Pulmonary artery endothelial cell (primary cell): ENCODE measurements at places on chromosomes 16 and 17. TPM values are rescaled to one million over a fixed set of nuclear protein-coding genes. Genes with fewer than 3 reads are reported as not detected.

The HBQ1 gene
- 0.21 and 1.5 TPM in 2 replicates for total RNA-seq

GRCh38 chr16:57606847-57607501, 21.5 kb upstream of the ADGRG1 start:
- no peak for DNase-seq

DNA sequence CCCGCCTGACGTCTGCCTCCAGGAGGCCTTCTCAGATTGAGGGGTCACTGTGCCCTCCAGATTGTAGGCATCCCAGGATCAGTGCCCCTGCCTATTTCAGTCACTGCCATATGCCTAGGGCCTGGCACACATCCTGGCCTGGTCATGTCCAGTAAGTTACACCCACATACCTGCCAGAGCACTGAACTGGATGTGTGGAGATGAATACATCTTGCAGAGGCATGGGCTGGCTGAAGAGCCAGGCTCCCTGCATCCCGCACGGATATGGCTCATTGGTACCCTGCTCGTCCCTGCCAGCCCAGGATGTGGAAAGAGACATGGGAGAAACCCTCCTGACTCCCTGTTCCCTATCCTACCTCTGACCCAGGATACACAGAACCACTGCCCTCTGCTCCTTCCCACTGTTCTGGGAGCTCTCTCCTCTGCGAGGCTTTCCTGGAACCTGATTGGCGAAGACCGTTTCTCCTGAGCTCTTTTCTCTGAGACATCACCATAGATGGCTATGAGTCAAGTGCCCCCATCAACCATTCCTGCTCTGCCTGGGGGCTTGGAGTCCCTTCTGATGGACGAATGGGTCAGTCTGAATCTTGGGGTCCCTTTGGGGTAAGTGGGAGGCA, 40.0 kb upstream of the TAC4 start:
- DNase-seq, result no peak

The MT1G gene
- total RNA-seq, result not detected in 2 replicates

DNA sequence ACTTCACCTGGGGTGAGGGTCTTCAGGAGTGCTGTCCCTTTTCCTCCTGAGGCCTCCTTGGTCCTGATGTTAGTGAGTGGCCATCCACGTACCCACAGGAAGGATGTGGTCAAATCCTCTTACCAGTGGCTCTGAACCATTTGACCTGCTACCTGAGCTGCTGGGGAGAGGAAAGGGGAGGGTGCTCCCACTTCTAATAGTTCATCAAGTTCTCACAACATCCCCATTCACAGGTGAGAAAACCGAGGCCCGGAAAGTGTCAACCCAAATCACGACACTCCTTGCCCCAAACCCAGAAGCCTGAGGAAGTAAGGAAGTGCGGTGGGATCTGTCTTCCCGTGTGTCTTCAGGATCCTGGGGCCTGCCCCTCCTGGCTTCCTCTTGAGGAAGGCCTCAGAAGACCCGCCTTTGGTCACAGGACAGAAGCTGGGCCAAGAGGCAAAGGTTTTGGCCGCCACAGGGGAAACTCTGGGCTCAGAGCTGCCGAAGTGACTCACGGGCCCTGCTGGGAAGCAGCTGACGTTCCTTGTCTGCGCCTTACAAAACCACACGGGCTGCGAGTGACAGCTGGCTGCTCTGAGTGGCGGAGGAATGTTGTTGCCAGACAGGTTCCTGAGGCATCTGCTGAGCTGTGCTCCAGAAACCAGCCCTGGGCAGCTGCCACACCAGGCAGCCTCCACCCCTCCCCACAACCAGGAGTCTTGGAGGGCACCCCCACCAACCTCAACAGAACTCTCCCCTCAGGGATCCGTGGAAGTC, 13.9 kb upstream of the KIFC3 start:
- peak; percentile 48 for DNase-seq

GRCh38 chr17:81390873-81391255, 4.4 kb upstream of the BAHCC1 start:
- DNase-seq, result no peak

GRCh38 chr16:88626646-88627045, 11.7 kb upstream of the IL17C start:
- no peak for DNase-seq

GRCh38 chr16:30941600-30942425, 7.1 kb upstream of the ORAI3 start:
- DNase-seq, result no peak

DNA sequence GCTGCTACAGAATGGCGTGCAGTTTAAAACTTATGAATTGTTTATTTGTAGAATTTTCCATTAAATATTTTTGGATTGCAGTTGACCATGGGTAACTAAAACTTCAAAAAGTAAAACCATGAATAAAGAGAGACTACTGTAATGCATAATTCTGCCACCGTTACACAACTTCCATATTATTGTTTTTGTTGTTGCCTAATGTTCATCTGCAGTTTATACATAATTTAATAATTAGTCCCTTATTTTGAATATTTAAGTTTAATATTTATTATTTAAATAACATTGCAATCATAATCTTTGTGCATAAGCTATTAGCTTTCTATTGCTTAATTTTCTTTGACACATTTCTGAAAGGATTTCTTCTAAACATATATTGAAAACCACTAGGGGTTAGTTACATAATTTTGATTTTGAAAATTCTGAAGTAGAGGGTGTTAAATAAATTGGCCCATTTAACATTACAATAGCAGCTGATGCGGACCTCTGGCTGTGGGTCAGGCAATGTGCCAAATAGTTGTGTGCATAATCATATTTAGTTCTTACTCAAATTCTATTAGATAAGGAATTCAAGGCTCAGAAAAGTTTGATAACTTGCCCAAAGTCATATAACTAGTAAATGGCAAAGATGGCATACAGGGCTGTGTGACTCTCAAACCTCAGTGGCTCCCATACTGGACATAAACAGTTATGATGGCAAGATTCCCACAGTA, 31.1 kb downstream of the PPM1E start:
- peak; percentile 43 for DNase-seq

- DNase-seq, result no peak
These were observed 481 bp downstream of the LYRM1 start for GRCh38 chr16:20901068-20901435.

- no peak for DNase-seq
These were observed 40.6 kb downstream of the RAB11FIP4 start for GRCh38 chr17:31431852-31432658.

The PLCG2 gene
- 4.7 and 7.7 TPM in 2 replicates for total RNA-seq
